ENCODE measurements at places on chromosomes 1 and 21.

DNA sequence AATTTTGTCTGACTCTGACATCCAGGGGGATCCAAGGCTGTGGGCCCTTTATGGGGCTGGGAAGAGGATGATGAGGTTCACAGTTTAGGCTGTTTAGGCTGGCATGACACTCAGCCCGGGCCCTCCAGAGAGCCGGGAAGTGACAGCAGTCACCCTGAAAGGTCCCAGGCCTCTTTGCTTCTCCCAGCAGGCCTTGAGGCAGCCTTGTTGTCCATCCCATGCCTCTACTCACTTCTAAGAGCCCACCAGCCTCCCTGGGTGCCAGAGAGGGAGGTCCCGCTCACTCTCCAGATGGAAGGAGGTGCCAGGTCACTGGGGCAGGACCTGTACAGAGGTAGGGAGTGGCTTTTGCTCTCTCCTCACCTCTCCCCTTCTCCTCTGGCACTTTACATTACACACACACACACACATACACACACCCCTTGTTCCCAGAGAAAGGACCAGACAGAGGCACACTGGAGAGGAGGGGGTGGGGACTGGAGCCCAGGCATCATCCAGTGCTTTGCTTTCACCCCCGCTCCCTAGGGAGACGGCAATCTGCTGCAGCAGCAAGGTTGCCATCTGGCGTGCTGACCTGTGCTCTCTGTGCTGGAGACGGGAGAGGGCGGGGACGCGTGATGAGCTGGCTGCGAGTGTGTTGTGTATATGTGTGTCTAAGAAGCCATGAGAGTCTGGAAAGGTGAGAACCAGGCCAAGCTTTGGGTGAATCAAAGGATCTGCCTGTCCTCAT lies 4.6 kb downstream of the KLHDC8A start:
- no peaks in the 10 kb centered on the region for H3K36me3 ChIP-seq
- peaks cover 33% of the 10 kb centered on the region for H3K4me1 ChIP-seq
- H3K27me3 ChIP-seq = peaks cover 6% of the 10 kb centered on the region
- DNase-seq = no peak

DNA sequence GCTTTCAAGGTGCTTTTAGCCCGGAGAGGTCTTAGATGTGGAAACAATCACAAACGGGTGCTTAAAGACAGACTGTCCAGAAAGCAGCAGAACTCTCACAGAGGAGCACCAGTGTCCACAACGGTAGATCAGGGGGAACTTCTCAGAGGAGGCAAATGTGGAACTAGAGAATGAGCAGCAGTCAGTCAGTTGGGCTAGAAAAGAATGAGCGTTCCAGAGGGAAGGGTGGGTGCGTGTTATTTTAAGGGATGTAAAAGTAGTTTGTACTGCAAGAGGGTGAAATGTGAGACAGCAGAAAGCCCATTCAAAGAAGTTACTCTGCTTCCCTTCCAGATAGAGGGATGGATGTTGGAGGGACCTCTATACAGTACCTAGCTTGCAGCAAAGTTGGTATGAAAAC lies 30.9 kb downstream of the RGS5 start:
- peak overlapping the region; percentile 66 for H3K27ac ChIP-seq
- no peak overlapping the region for H3K4me3 ChIP-seq
- H3K4me1 ChIP-seq = peaks cover 65% of the 10 kb centered on the region
- no peak for DNase-seq
- H3K27me3 ChIP-seq = no peaks in the 10 kb centered on the region

DNA sequence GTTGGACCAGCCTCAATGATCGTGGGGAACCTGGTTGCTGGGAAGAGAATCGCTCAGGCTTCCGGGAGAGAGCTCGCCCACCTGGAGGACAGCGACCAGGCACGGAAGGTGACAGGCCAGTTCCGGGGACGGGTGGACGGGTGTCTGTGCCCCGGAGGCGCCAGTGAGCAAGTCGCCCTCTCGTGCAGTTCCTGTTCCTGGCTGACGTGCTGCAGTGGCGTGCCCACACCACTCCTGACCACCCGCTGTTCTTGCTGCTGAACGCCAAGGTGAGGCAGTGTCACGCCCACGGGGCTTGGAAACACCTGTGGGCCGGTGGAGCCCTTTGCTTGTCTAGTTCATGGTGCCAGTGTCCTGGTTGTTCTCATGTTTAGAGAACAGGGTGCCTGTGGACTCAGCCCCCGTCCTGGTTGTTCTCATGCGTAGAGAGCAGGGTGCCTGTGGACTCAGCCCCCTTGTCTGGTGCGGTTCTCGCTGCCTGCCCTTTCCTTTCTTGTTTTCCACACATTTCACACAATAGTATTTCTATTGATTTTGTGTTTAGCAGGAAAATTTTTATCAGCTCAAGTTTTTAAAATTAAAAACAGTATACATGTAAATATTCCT lies 53.1 kb downstream of the S100B start:
- H3K4me3 ChIP-seq = no peak overlapping the region
- peaks cover 35% of the 10 kb centered on the region for H3K36me3 ChIP-seq
- no peaks in the 10 kb centered on the region for H3K27me3 ChIP-seq
- DNase-seq = no peak
- no peak overlapping the region for H3K27ac ChIP-seq

DNA sequence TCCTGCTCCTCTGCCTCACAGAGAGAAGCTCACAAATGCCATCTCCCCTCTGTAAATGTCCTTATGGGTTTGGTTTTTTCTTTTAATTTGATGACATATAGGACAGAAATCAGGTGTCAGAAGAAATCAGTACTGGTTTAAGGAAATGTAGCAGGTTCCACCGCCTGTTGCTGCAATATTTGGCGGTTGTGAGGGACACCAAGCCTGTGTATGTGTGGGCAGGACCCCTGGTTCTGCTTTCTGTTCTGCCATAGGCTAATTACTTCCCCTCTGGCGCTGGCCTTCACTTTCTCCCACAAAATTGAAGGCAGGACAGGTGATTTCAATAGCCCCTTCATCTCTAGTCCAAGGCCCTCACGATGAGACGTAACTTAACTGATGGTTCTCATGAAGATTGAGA lies 69.2 kb downstream of the PRDM2 start:
- H3K4me1 ChIP-seq = peaks cover 33% of the 10 kb centered on the region
- H3K27ac ChIP-seq = peak overlapping the region; percentile 40
- H3K4me3 ChIP-seq = no peak overlapping the region
- peaks cover 4% of the 10 kb centered on the region for H3K36me3 ChIP-seq

- H3K4me3 ChIP-seq = no peak overlapping the region
- H3K36me3 ChIP-seq = no peaks in the 10 kb centered on the region
- DNase-seq = no peak
Observed at GRCh38 chr1:178498896-178499675, 2.3 kb upstream of the CLEC20A start.
